ENCODE measurements at places on chromosomes 16 and 17. TPM values are rescaled to one million over a fixed set of nuclear protein-coding genes. Genes with fewer than 3 reads are reported as not detected.

The TEX14 gene
- not detected for total RNA-seq

The ZFPM1 gene
- total RNA-seq, result 5.2 TPM

The RASL10B gene
- total RNA-seq, result 1.5 TPM

The CES5A gene
- total RNA-seq, result not detected

The CCDC144A gene
- total RNA-seq, result 13.7 TPM

The MYH11 gene
- total RNA-seq, result not detected

The SLC7A5 gene
- total RNA-seq, result 3.7 TPM

The TCAP gene
- 0.49 TPM for total RNA-seq

The CDH11 gene
- total RNA-seq, result 397 TPM

The CD300LG gene
- total RNA-seq, result not detected
